Brain pericyte (primary cell): ENCODE measurements at places on chromosomes 13 and 19.

DNA sequence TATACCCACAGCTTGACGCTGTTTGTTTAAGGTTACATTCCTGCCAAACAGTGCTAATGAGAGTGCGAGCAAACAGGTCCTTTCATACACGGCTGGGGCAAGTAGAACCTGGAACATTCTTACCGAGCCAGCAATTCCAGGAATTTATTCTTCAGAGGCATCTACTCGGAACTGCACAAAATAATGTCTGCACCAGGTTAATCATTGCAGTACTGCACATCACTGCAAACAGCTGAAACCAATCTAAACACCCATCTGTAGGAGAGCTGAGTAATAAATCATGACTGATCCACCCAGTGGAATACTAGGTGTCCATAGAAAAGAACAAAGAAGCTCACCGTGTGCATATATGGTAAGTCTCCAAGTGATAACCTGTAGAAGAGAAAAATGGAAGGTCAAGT lies 1.2 kb upstream of the ZNF579 start:
- no peak for DNase-seq

DNA sequence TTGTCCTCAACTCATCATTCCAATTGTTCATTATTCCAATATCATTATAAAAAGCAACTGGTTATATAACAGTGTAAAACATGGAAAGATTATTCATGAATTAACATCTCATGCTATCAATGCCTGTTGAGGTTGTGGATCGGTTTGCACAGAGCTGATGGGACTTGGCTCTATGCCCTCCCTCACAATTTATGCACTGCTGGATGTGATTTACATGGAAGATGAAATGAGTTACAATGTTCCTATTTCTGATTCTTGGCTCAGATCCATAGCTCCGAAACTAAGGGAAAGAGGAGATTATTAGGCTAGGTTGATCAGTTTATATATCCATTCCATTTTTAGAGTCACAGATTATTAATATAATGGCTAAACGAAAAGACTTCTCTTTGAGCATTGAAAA lies 38.6 kb downstream of the SCEL start:
- DNase-seq = no peak

DNA sequence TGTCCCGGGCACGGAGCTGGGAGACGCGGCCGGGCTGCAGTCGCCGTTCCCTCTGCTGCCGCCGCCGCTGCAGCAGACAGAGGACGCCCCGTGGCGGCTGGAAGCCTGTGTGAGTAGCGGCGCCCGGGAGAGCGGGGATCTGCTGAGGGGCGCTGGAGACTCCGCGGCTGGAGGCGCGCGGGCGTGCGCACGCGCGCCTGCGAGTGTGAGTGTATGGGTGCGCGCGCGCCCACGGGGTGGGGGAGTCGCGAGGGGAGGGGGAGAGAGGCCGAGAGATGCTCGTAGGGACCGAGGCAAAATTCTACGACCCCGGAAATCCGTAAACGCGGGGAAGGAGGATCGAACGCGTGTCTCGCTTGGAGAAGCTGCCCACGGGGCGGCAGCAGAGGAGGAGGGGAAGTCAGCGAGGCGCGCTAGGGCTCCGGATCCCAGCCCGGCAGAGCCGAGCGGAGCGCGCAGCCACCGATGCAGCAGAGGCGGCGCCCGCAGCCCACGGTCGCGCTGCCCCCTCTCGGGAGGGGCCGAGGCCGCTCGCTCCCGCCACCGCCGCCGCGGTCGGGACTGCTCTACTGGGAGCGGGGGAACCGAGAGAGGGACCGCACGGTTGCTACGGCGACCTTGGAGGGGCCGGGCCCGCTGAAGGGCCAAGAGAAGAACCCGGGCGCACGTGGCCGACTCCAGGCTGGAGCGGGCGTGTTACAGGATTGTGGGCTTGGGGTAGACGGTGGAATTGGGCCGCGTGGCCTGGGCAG lies at the start of gene ENOX1:
TSS of gene ENOX1 (minus strand) at position 207 of the 752 bp plus-strand sequence.
- no peak for DNase-seq

DNA sequence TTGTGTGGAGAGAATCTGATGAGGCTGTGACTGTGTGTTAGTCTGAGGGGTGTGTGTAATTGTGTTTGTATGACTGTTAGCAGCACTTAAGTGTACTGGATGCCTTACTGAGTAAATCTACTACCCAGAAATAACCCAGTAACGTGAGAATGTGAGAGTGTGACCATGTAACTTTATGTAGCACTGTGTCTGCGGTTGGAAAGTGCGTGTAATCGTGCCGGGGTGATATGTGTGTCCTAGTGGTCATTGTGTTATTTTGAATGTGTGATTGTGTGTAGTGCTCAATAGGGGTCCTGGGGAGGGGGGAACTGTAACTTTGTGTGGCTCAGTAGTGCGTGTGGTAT lies 550 bp downstream of the ZNF383 start:
- no peak for DNase-seq

DNA sequence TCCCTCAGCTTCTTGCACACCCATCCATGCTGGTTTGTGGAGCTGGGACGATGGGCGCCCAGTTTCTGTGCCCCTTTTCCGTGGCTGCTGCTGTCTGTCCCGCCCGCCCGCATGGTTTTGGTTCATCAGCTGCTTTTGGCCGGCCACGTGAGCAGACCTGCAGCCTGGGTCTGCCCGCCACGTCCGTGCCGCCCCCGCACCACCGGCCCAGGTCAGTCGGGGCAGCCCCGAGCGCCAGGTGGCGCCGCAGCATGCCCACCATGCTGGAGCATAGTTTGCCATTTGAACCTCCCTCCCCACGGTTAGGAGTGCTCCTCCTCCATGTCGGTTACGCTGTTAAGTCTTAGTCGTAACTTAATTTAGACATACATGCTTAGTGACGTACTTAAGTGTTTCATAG lies 15.3 kb upstream of the RPS15 start:
- DNase-seq = no peak

DNA sequence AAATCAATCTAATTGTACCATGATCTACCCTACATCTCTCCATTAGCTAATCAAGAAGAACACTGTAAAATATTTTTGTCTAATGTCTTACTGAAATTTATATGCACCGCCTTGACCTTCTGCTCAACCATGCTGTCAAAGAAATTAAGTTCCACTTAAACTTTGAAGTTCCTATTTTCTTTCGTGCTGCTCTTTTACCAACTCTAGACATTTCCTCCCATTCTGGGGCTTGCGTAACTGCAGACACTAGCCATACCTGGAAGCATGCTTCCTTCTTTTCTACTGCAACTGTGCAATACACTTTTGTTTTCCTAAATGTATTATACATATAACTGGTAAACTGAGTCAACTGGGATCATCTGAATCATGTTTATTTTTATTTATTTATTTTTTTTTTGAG lies 8.5 kb upstream of the UBE2L5 start:
- no peak for DNase-seq

DNA sequence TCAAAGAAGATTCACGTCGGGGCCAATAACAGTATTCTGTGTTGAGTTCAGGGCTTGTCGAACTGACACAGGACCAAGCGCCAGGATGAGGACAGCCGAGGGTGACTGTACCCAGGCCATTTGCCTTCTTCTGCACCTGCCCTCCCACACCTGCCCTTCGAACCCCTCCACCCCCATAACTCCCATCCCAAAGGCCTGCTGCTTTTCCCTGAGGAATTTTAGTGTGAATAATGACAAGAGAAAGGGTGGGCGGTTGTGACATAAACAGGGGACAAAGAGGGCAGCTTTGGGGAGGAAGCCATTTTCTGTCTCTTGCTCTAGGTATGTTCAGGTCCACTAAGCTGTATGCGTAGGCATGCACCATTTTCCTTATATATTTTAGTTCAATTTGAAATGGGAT lies 26.1 kb downstream of the GJA3 start:
- DNase-seq = no peak

- DNase-seq = no peak
Measured at GRCh38 chr13:114115191-114115671, 17.2 kb downstream of the RASA3 start.

- no peak for DNase-seq
Measured at GRCh38 chr13:26834646-26835045, 74.1 kb upstream of the GPR12 start.
